Testis (tissue), 5 donors: ENCODE measurements at places on chromosomes 7 and 10.

DNA sequence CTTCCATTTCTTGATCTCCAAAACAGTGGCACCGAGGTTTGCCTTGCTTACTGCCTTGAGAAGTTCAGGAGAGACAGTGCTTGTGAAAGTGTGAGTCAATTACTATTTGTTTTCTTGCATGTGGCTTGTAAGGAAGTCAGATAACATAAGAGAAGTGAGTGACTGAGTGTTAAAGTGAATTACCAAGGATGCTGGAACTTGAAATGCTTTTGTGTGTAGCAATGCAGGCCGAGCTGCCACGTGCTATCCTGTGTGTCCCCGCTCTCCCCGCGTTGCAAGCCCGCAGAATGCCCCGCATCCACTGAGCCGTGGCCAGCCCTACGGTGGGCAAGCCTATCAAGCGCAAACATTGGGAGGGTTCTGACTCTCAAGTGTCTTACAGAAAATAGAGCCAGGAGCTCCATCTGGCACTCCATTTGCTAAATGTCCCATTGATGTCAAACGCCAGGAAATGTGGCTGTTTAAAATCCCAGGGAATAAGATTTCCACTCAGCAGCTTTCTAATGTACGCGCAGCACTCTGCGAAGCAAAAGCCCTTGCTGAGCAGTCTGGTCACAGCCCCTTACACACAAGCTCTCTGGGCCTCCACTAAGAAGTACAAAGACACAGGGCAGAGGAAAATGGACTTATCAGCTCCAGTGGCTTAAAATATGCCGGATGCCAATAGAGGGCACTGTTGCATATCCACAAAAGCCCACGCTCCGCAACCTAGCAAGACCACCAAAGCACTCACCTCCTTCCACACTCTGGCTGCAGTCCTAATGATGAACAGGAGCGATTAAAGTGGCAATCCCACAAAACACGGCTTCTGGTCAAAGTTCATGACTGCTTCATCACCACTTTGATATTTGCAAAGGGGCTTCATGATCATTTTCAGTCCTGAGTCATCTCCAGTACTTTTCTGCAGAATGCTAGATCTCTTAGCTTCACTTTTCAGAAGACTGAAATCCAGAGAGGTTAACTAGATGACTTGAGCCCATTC, 158.0 kb upstream of the ITGB1 start:
- peak; percentile 78 for DNase-seq

- peak; percentile 7 for DNase-seq
These were observed 164.7 kb downstream of the CAMK1D start for GRCh38 chr10:12513775-12514673.

DNA sequence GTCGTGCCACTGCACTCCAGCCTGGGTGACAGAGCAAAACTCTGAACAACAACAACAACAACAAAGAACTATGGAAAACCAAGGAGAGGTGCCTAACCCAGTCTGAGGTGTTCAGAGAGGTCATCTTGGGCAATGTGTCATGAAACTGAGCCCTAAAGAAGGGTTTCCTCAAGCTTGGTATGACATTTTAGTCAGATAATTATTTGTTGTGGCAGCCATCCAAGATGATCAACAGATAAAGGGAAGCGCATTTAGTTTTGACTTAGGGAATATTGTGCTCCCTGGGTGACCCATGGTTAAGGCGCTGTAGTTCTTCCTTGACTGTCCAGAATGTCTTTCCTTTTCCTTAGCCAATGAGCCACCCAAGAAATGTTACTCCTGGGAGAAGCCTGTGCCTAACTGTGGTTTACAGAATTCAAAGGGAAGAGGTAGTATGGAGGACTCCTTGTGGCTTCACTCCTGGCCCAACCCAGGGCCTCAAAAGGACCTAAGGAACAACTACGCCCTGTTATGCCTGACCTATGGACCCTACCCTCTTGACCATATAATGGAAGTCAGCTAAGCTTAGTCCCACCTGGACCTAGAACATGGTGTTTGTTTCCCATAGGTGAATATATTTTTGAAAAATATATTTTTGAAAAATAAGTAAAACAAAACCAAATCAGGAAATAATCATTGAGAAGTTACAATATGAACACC, 42.4 kb downstream of the TPST1 start:
- DNase-seq, result no peak

DNA sequence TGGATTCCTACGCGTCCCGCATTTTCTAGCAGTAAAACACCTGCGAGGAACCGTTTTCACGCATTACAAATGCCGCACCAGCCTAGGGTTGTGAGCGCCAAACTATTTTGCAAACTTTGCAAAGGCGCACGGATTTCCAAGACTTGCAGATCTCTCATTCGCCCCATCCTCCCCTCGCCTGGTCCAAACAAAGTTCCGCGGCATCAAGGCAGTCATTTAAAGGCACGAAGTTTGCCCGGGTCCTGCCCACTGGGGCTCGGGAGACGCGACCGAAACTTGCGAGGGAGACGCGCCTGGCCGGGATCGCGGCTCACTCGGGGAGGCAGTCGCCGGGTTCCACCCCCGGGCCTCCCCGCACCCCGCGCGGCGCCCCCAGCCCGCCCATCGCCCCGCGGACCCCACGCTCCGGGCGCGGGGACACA, 613 bp downstream of the USP6NL start:
- peak; percentile 61 for DNase-seq

DNA sequence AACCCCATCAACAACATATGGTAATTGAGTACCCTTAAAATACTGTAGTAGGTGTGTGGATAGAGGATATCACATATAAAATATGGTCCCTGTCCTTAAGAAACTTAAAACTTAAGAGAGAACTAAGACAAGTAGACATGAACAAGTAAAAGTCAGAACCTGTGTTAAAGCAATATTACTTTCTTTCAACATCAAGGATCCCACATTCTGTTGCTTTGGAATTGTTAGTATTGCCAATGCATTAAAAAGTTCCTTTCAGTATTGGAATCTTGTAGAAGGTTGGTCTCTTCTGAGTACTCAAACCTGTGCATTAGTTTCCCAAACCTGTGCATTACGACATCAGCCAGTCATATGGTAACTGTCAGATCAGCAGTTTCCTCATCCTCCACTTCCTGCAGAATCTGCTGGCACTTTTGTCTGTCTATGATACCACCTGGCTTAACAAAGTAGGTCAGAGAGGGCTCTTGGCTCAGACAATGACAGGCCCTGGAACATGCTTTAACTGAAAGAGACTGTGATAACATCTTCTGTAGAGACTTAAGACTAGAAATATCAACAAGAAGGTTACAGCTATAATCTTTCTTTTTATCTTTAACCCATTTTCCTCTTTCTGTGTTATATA, 56.5 kb downstream of the CCDC71L start:
- DNase-seq, result no peak

- DNase-seq, result peak; percentile 56
These were observed 1.6 kb upstream of the COL13A1 start for GRCh38 chr10:69800109-69800508.

DNA sequence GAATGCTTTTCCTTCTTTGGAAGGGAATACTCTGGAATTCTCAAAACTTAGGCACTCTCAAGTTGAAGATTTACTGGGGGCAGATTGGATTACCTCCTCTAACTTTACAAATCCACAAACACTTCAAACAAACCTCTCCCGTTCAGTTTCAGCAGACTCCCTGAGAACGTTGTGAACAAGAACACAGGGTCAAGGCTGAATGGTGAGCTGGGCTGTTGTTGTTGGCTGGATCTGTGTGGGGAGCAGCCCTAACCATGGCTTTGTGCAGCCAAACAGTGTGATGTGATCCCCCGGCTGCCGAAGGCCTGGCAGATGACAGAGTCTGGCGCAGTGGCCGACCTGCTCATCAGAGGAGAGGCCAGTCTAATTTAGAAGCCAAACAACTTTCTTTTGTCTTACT, 93.1 kb downstream of the BMPER start:
- peak; percentile 82 for DNase-seq

- DNase-seq, result peak; percentile 32
These were observed 55.0 kb downstream of the CDH23 start for GRCh38 chr10:71451754-71452153.
